ENCODE measurements at places on chromosomes 13 and 19.

DNA sequence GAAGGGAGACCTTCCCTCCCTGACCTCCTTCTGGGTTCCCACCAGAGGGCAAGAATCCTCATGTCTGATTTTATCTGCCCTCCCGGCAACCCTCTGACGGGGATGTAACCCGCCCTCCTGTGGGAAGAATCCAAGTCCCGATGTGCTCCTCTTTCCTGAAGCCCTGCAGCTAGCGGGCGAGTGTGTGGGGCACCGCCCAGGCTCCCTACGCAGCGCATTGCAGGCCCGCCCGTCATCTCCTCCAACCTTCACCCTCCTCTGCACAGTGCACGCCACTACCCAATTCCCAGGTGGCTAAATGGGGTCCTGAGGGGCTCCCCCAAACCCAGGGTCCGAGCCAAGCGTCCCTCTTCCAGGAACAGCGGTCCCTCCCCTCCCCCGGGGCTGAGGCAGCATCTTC lies 7.3 kb downstream of the LAIR1 start:
- DNase-seq: no peak

DNA sequence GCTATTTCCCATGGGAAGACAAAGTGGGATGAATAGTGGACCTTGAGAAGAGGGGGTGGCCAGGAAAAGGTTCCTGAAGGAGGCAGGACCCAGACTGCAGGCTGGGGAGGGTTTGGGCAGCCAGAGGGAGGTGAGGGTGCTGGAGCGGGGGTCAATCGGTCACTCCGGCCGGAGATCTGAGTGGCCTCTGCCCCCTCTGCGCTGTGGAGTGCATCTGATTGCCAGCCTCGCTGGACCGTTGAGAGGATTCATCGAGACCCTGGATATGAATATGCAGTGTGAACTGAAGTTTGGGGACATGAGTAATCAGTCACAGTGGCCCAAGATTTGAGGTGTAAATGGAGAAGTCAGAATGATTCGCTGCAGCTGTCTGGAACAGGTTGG lies 5.5 kb upstream of the ZNF580 start:
- no peak for DNase-seq

DNA sequence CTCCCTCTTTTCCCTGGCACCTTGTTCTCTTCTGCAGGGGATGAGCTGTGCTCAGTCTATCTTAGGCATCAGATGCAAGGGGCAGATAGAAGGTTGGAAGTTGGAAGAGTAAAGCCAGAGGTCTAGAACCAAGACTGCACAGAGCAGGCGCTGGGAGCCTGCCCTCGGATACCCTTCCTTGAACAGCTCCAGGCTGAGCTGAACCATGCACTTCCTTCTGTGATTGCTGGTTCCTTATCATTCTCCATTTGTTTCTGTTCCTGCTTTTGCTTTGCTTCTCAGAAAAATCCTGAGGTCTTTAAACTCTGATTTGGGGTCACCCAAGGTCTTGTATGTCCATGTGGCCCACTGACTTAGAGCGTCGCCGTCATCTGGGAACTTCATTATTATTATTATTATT lies 36.3 kb downstream of the ARHGEF18 start:
- DNase-seq: no peak

- DNase-seq: no peak
These were observed 3.8 kb downstream of the ZNF792 start for GRCh38 chr19:34960103-34960805.

DNA sequence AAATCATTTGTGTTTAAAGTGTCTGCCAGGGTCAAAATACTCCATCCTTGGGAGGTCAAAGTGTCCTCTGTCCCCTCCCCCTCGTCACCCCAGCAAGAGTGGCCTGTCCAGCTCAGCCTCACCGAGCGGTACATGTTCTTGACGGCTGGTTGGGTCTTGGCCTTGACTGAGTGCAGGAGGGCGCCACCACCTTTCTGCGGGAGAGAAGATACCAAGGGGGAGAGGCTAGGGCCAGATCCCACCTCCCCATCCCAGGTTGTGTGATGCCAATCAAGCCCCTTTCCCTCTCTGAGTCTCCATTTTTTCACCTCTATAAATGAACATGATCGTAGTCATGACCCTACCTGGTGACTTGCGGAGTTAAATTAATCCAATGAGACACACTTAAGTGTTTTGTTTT lies 6.1 kb downstream of the CRB3 start:
- DNase-seq: no peak

DNA sequence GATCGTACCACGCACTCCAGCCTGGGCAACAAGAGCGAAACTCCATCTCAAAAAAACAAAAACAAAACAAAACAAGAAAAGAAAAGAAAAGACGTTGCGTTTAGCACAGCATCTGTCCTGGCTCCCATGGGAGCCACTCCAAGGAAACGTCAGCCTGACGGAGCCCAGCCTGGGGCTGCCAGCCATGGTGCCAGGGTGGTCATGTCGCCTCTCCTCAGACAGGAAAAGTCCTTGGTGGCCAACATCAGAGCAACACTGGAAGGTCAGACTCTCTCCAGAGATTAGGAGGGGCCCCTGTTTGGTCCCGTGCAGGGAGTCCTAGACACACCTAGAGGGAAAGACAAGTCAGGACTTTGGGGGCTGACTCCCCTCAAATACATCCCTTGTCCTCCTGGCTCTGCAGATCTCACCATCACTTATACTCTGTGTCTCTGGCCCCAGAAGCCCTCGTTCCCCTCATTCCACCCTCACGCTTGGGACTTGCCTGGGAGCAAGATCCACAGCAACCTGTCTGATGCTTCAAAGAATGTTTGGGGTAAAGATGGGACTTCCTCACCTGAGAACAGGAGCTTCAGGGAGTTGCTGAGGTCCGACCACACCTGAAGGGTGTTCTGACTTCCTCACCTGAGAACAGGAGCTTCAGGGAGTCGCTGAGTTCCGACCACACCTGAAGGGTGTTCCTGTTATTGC lies 9.3 kb downstream of the LILRA4 start:
- DNase-seq: no peak

All from NCI-H748 treated with DMSO at 0.1 percent for 48 hours (cell line).